ENCODE measurements at places on chromosomes 5 and 9.

DNA sequence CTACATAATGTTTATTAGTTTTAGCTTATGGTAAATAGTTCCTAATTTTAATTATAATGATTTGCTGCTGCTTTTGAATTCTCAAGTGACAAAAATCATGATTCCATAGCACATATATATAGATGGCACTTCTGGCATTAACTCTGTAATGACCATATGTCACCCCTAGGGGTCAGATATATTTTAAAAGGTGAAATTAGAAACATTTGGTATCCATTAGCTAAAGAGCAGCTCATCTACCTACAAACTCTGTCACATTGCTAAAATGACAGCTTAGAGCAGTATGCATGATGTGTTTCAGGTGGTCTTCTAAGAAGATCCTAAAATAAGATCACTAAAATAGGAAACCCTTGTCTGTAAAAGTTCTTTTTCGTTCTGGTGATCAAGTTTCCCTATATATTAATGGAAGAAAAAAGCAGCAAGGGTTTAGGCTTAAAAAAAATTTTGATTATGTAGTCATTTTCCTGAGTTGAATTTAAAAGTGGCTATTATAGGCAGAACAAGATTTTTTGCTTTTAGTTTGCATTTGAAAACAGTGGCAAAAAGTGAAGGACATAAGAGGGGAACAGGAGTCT is 157.7 kb upstream of the POU5F2 start:
- DNase-seq: no peak

- DNase-seq: no peak
Observed at GRCh38 chr9:121859646-121860045, 208.2 kb downstream of the DAB2IP start.

DNA sequence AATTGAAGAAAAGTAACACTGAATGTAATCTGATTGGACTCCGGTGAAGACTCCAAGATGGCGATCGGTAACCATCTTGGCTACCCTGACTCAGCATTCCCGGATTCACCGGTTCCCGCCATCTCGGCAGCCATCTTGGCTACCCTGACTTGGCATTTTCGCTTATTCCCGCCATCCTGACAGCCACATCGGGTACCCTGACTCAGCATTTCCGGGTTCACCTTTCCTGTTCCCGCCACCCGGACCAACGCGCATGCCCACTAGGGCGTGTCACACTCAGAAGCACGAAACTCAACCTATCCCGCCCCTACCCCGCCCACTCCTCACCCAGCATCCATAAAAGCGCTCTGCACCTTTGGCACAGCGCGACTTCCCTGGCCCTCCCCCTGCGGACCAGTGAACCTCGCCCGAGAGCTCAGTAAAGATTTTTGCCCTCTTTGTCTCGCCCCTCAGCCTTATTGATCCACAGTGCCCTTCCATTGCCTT is 17.2 kb downstream of the SPTLC1 start:
- peak; percentile 5 for DNase-seq

DNA sequence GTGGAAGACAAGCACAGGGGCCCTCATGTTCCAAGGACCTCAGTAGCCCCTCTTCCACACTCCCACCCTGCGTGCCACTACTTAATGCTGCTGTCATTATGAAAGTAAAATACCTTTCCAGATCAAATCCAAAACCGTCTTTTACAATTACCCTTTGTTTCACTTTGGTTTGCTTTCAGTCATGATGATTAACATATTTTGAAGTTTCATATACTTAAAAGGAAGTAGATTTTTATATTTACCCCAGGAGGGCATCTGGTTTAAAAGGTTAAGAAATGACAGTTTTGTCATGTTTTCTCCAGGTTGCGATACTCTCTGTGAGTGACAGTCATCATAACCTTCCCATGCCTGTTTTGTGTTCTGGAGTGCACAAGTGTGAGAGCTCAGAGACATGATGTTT is 13.5 kb upstream of the MAP1B start:
- DNase-seq: no peak

DNA sequence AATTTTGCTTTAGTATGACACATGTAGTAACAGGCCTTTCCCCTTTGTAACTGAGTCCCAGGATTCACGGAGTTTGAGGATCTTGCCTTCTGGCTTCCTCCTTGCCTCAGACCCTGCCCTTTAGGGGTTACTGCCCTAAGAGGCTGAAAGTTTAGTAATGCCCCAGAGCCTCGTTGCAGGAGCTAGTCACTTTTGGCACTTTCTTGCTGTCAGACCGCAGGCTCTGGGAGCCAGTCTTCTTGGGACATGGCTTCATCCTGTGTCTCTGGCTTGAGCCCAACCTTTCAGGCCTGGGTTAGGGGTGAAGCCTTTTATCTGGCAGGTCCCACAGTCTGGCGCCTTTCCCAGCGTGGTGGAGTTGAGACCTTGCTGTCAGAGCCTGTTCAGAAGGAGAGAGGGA is 185.6 kb upstream of the DMRT1 start:
- no peak for DNase-seq

GRCh38 chr5:54217826-54218503 is 92.4 kb downstream of the ARL15 start:
- DNase-seq: no peak

- DNase-seq: no peak
Observed at GRCh38 chr5:174935854-174936474, 211.6 kb downstream of the MSX2 start.

DNA sequence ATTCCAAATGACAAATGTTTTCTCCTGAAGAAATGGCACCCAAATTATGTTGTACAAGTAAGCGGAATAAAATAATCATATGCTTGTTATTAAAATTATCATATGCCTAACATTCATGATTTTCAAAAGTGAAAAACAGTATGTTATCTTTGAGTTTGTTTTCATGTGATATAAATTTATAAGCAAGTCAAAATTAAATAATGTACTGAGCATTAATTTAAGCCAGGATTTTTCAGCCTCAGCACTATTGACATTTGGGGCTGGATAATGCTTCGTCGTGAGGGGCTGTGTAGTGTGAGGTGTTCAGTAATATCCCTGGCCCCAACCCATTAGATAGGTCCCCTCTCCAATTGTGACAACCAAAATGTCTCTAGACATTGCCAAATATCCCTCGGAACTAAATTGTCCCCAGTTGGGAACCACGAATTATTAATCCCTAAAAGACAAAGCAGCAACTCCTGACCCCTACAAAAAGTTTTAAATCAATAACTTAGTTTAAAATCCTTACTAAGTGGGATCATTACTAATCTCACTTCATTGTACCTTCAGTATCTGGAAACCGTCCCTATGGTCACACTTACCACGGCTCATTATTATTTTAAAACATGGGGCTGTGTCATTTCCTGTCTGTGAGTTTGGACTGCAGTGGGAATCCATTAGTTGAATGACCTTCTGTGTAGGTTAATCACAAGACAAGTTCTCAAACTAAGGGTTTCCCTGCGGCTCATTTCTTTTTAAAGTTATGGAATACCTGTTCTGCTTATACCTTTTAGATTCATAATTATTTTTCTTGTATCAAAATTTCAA is 1.3 kb upstream of the NNT start:
- DNase-seq: no peak

DNA sequence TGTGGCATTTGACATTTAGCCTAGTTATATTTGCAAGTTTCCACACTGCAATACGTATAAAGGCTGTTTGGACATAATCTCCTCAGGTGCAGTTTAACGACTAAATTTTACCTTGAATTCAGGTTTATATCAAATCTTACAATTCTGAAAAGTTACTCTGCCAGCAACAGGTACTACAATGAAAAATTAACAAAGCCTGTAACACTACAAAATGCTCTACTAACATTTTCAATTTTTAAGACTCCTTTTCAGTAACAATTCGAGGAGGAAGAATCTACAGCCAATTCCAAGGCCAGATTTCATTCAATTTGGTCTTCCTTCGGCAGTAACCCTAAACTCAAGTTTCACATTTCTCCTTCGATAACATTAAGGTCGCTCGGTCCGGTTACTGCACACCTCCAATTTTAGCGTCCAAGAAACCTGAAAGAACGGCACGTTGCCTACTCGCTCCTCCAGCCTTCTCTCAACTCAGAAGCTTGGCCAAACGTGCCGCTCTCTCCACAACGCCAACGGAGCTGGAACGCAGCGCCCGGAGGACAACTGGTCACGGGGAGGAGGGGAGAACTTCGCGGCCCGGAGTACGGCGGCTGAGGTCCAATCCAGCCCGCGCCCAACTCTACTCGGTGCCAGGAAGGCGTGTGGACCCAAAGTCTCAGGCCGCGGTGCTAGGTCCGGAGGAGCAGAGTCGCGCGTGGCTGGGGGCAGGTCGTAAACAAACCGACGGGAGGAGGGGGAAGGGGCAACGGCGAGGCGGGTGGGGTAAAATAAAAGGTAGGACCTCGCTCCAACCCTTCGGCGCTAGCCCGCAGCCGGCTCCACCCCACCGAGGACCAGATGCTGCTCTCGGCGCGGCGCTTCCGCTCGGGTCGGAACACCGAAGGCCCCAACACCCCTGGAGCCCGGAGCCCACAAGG is 681 bp downstream of the FNIP1 start:
- peak; percentile 25 for DNase-seq

DNA sequence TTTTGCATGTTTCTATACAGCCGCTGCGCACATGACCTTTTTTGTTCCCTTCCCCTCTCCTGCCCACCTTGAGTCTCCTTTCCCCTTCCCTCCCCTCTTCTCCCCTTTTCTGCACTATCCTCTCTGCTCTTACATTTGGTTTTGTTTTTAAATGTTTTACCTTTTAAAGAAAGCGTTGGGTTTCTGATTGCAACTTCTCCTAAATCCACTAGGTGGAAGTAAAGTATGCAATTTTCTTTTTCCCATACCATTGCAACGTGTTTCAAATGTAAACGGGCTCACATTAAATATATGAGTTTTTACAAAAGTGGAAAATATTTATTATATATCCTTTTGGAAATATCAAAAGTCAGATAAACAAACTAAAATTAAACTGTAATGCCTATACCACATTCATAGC is 500.9 kb downstream of the DIRAS2 start:
- no peak for DNase-seq

DNA sequence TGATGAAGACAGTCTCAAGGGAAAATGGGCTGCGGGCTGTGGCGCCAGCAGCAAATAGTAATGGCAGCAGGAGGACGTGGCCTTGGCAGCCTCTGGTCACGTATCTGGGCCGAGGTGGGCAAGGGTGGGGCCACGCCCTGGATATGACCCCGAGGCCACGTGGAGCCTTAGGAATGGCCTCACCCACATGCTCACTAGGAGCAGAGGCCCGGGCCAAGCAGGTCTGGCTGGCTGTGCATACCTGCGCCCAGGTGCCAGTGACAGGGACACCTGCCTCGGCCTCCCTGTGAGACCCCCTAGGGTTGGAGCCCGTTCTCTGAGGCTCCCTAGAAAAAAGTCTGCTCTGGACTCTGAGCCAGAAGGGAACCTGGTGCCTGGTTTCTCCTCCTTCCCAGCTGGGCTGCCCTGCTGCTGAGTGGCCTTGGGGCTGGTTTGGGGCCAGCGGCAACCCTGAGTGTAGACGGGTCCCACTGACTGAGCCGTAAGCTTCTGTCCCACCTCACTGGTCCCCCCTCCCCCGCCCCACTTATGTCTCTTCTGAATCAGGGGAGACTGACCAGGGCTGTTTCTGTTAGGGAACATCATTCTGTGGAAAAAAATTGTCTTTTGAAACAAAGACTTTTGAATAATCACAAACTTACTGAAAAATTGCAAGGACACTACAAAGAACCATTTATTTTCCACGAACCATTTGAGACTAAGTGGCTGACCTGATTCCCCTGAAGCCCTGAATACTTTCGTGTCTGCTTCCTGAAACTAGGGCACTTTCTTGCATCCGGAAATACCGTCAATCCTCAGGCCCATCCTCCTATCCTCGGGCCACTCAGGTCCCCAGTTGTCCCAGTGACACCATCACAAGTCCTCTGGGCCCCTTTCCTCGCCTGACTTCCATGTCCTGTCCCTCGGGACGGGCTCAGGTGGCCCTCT is 60.8 kb downstream of the WNK2 start:
- DNase-seq: no peak

GRCh38 chr9:112348257-112349007 is 15.0 kb upstream of the PTBP3 start:
- peak; percentile 56 for DNase-seq

- DNase-seq: no peak
Observed at GRCh38 chr5:23930985-23931384, 423.6 kb downstream of the PRDM9 start.

DNA sequence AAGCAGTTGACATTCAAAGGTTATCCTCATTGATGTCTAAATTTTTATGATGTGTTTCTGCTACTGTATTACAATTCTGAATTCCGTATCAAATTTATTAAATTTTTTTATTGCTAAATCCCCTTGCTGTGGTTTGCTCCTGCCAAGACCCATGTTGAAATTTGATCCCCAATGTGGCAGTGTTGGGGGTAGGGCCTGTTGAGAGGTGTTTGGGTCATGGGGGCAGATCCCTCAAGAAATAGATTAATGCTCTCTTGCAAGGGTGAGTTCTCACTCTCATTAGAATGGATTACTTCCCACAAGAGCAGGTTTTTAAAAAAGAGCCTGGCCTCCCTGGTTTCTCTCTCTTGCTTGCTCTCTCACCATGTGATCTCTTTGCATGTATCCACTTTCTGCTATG is 434.5 kb upstream of the POU5F2 start:
- DNase-seq: no peak

DNA sequence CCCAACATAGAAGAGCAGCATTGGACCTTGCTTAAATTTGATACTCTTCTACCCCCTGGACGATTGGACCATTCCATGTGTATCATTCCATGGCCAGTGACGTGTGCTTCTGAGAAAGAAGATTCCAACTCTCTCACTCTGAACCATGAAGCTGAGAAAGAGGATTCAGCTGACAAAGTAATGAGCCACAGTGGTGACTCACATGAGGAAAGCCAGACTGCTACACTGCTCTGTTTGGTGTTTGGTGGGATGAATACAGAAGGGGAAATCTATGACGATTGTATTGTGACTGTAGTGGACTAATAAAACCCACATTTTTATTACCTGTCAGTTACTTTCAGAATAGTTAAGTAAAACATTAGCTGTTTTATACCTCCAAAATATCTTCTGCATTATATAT is 7.5 kb downstream of the HSPA5 start:
- no peak for DNase-seq

DNA sequence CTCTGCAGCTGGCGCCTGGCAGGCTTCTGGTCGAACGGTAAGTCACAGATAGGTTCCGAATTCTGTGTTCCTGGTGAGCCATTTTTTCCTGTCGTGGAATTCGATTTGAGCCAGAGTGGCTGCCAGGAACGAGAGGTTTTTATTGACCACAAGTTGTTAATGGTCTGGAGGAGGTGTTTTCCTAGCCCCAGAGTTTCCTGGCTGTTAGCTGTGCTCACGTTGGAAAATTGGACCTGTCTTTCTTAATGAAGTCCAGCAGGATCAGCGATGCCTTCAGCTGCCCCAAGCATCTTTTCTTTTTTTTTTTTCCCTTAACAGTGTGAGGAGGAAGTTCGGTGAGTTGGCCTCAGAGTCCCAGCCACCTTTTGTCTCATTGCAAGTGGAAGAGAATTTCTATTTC is 62.9 kb downstream of the COL5A1 start:
- DNase-seq: no peak

- peak; percentile 44 for DNase-seq
Observed at GRCh38 chr9:130680836-130681768, 12.5 kb upstream of the EXOSC2 start.
